ENCODE measurements at places on chromosomes 16 and 17.
A peak's percentile ranks its signal among the peaks of the same experiment; 100 is the strongest.

- DNase-seq = no peak
Measured at GRCh38 chr17:28472871-28473497, 460 bp upstream of the SLC13A2 start.

- peak; percentile 93 for DNase-seq
Measured at GRCh38 chr17:29617125-29617480, 5.6 kb downstream of the CORO6 start.

GRCh38 chr16:14011001-14011400, 60.1 kb upstream of the MRTFB start:
- DNase-seq = no peak

- DNase-seq = no peak
Measured at GRCh38 chr16:66585481-66586239, 6.4 kb downstream of the CMTM2 start.

DNA sequence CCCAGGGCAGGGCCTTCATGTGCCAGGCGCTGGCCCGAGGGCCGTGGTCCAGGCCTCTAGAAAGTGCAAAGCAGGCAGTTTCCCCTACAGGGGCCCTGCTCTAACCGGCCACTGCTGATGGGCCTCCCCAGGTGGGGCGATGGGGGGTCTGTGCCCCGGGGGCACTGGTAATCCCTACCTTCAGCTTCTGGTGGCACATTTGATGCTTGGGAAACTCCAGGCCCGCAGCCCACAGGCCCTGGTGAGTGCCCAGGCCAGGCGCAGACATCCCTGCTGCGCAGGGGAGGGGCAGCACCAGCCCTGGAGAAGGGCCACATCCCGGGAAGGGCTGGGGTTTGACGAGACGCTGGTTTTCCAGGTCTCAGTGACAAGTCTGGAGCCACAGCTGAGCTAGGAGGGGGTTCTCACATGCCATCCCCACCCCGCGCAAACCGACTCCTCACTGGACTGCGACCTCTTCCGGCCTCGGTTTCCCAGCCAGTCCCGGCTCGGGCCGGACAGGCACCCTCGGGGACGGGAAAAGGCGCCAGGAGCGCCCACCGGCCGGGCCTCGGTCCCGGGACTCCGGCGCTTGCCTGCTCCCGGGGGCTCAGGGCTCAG, 1.6 kb downstream of the DOC2B start:
- DNase-seq = no peak

GRCh38 chr17:75124041-75124818, 7.3 kb downstream of the NT5C start:
- no peak for DNase-seq

All from A673 (cell line).